Vagina (tissue), 2 donors: ENCODE measurements at places on chromosomes 5 and 9. TPM values are rescaled to one million over a fixed set of nuclear protein-coding genes. Genes with fewer than 3 reads are reported as not detected.
A peak's percentile ranks its signal among the peaks of the same experiment; 100 is the strongest.

DNA sequence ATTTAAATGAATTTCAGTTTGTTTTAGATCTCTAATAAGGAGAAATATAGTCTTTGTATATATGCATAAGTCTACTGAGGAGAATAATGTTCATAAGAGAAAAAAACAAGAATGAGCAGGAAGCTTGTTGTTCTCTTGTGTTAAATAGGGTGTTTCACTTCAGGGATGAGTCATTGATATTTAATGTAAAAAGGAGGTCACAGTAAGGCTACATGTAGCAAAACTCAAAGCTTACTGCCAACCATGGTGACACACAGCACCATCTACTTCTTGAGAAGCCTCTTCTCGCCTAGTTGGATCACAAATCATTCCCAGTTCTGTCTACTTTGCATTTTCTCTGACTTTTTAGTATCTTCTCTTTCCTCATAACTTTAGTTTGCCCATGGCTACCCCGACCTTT is 1466.0 kb upstream of the C9orf72 start:
- H3K36me3 ChIP-seq: no peaks in the 10 kb centered on the region
- no peak for DNase-seq
- no peak overlapping the region for H3K27ac ChIP-seq
- no peaks in the 10 kb centered on the region for H3K4me1 ChIP-seq
- H3K27me3 ChIP-seq: no peaks in the 10 kb centered on the region

- no peak overlapping the region for H3K27ac ChIP-seq
- H3K27me3 ChIP-seq: no peaks in the 10 kb centered on the region
- no peak overlapping the region for H3K4me3 ChIP-seq
These were observed 1.4 kb upstream of the C5orf15 start for GRCh38 chr5:133969654-133970324.

DNA sequence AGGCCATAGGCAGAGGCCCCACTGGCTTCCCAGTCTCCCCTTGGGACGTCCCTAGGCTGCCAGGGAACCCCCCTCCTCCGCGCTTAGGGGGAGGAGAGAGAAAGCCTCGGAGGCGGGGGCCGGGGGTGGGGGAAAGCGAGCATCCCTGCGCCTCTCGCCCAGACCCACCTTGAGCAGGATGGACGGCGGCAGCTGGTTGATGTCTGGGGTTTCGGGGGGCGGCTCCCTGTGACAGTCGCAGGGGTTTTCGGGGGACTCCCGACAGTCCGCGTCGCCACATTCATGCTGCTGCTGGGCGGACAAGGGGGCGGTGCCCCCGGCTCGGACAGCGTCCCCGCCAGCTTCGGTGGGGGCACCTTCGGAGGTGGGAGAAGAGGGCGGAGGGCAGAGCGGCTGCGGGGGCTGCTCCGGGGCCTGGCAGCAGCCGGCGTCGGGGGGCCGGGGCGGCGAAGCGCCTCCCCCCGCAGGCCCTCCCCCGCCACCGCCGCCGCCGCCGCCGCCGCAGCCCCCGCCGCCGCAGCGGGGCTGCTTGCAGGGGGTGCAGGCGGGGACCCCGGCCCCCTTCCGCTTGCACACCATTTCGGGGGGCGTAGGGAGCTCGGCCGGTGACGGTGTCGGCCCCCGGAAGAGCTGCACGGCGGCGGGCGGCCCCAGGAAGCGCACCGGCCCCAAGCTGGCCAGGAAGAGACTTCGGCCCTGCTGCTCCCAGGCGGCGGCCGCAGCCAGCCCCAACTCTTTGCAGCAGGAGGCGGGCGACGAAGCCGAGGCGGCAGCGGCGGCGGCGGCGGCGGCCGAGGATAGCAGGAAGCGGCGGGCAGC is 1.2 kb downstream of the FBXL17 start:
- no peaks in the 10 kb centered on the region for H3K36me3 ChIP-seq
- H3K27me3 ChIP-seq: no peaks in the 10 kb centered on the region
- H3K4me1 ChIP-seq: peaks cover 30% of the 10 kb centered on the region

The CCDC192 gene
- total RNA-seq: not detected

GRCh38 chr9:87081503-87081902 is 134.2 kb upstream of the GAS1 start:
- H3K4me3 ChIP-seq: no peak overlapping the region
- peaks cover 9% of the 10 kb centered on the region for H3K4me1 ChIP-seq
- DNase-seq: no peak
- H3K27me3 ChIP-seq: no peaks in the 10 kb centered on the region
- H3K36me3 ChIP-seq: no peaks in the 10 kb centered on the region
- H3K27ac ChIP-seq: peak overlapping the region; percentile 10

GRCh38 chr5:34772267-34773098 is 66.5 kb upstream of the TTC23L start:
- H3K27me3 ChIP-seq: no peaks in the 10 kb centered on the region
- no peaks in the 10 kb centered on the region for H3K36me3 ChIP-seq
- peaks cover 20% of the 10 kb centered on the region for H3K4me1 ChIP-seq
- DNase-seq: no peak
- H3K4me3 ChIP-seq: no peak overlapping the region

DNA sequence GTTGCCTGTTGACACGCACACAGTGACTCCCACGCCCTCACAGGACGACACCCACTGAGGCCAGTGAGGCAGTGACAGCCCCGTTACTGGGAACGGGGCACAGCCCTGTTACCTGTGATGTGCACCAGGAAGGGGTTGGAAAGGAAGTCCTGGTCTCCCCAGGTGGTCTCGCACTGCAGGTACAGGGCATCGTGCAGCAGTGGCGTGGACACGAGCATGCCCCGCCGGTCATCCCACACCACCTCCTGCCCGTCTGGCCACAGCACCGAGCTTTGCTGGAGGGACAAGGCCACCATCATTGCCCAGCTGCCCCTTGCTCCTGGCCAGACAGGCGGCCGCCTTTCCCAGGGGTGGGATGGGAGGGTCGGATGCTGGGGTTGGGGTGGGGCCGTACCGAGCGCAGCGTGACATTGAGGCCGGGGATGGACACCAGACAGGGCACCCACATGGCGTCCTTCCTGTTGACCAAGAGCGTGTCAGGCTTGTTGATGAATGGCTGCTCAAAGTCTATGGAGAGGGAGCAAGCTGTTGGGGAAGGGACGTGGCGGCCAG is 19.5 kb downstream of the FLT4 start:
- no peak overlapping the region for H3K27ac ChIP-seq
- H3K4me3 ChIP-seq: no peak overlapping the region
- DNase-seq: no peak
- no peaks in the 10 kb centered on the region for H3K4me1 ChIP-seq
- H3K36me3 ChIP-seq: no peaks in the 10 kb centered on the region
- H3K27me3 ChIP-seq: no peaks in the 10 kb centered on the region
